ENCODE measurements at places on chromosomes 3 and 15.

GRCh38 chr3:11282250-11283138 is 10.3 kb downstream of the ATG7 start:
- DNase-seq = no peak

DNA sequence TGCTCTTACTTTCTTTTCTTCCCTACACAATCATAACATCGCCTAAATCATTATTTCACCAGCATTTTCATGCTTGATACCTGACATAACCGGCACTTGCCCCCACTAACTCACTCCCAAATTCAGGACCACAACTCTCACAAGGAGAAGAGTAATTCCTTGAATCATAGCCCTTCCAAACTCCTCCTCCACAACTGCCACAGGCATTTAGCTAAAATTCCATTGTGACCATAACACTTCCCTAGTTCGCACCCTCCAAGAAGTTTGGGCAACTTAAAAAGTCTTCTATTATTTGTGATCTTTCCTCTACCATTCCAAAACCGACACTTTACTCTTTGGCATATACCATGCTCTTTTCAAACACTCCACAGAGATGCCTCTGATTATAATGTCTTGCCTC is 59.4 kb upstream of the XRN1 start:
- no peak for DNase-seq

GRCh38 chr3:149628957-149629670 is 28.7 kb downstream of the WWTR1 start:
- no peak for DNase-seq

GRCh38 chr3:138681463-138682220 is 73.1 kb downstream of the FAIM start:
- DNase-seq = no peak

GRCh38 chr3:42670051-42670576 is 15.2 kb upstream of the KLHL40 start:
- DNase-seq = no peak

DNA sequence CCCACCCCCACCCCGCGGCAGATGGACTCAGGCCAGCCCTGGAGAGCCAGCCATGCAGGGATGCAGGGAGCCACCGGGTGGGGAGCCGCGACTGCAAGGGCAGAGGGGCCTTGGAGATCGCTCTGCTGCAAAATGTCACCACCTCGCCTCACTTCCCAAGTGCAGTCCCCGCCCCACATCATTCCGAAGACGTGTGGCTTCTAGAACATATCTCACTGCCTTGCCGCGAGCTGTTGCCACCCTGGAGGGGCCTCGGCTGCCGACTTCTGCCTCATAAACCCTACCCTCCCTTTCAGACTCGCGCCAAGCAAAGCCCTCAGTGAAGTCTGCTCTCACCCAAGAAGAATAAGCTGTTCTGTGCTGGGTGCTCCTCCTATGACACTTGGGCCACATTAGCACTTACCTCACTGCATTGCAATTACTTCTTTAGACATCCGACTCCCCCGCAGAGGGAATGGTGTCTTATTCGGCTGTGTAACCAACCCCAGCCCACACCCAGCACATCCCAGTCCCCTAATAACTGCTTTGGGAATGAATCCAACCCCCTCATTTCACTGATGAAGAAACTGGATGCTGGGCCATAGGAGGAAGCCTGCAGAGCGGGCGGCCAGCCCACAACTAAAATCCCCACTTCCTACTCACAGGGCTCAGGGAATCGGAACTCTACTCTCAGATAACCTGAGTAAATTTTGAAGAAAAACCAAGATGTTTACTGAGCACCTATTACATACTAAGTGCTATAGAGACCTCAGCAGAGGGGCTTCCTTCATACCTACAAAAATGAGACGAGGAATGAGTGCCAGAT is 8.6 kb downstream of the TLE3 start:
- no peak for DNase-seq

DNA sequence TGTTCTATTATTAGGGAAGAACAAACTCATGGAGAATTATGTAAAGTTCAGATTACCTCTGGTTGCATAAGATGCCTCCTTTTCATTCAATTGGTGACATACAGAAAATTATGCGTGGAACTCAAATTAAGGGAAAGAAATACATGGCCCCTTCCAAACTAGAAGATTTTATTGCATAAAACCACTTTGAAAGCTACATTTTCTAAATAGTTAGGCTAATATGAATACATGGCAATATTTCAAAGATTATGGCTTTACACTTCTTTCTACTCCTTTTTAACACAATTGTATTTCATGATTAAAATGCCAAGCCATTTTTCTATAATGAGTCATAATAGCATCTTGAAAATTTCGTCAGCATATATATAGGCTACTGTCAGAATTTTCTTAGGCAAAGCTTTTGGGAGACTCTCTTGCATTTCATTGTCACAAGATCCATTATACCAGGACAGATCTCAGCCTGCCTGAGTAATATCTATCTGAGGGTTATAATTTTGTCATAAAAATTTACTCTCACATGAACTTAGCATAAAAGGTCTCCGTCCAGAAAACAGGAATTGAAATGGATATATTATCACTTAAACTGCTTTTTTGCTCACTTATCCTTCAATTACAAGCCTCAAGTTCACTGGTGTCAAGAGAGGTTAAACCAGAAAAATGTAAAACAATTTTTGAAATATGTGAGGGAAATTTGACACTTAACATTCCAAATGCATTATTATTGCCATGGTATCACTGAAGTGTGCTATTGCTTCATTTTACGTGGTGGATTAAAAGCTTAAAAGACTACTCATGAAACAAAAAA is 37.1 kb downstream of the CPA3 start:
- no peak for DNase-seq

DNA sequence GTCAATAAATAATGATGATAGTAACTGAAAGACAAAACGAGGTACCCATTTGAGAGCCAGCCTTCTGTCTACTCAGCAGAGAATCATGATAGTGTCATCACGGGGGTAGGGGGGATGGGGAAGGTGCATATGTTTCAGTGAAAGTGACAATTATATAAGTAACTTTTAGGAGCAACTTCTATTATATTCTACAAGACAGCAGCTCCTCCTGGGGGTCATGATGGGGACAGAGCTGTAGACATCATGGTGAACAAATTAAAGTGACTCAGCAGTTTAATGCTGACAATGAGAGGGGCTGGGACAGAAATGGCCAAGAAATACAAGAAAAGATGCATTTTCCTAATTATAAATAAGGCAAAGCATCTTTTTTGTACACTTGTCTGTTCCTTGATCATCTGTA is 11.8 kb downstream of the CAPN3 start:
- DNase-seq = peak; percentile 58

DNA sequence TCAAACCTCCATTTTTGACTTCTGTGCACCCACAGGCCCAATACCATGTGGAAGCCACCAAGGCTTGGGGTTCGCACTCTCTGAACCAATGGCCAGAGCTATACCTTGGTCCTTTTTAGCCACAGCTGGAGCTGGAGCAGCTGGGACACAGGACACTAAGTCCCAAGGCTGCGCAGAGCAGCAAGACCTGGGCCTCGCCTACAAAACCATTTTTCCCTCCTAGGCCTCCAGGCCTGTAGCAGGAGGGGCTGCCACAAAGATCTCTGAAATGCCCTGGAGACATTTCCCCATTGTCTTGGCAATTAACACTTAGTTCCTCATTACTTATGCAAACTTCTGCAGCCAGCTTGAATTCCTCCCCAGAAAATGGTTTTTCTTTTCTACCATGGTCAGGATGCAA is 81.3 kb downstream of the ZMAT3 start:
- no peak for DNase-seq

- DNase-seq = no peak
Measured at GRCh38 chr3:125120379-125121122, 64.8 kb upstream of the HEG1 start.

- DNase-seq = no peak
Measured at GRCh38 chr15:33907326-33907725, 61.0 kb upstream of the CHRM5 start.

DNA sequence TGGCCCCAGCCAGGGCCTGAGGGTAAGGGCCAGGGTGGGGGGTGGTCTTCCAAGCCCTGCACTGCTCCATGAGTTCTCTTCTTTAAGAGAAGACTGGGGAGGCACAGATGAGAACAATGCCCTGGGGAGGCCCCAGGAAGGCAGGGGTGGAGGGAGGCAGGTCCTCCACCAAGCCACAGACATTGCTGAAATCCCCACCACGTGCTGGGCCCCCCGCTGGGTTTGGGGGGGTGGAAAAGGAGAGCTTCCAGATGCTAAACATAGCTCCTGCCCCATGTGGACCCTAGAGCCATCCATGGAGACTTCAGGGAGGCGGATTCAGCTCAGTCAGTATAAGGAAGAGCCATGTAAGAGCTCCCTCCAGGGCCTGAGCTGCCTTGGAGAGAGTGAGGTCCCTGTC is 157.8 kb upstream of the LINGO1 start:
- DNase-seq = no peak

DNA sequence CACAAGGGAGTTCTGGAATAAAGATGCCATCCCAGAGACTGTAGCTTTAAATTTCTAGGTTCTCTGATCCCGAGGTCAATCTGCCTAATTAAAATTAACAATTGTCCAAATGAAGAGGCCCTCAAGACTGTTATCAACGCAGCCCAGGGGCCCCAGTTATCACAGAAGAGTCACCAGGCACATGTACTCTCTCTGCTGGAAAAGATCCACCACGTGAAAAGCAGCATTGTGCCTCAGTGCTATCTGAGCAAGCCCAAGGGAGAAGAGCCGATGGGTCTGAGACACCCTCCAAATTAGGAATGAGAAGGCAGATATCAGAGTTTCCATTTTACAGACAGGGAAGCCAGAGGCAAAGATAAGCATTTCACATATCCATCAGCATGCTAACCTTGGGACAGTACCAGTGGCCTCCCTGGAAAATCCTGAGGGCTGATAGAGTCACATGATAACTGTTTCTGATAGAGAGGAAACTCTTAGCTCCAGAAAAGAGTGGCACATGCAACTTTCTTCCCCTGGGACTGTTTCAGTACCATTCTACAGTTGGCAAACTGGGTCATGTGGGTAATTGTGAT is 55.5 kb downstream of the ITGB5 start:
- DNase-seq = no peak

DNA sequence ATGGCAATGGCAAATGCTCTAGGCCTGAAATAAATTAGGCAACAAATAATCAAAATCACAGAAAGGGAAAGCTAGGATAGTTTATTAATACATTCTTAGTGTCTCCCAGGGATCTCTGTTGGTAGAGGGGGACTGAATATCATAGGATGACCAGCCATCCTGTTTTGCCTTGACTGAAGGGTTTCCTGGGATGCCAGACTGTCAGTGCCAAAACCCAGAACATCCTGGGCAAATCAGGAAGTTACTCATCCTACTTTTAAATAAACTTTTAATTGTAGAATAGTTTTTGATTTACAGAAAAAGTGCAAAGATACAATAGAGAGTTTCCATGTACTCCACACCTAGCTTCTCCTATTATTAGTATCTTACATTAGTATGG is 21.8 kb upstream of the SIAH2 start:
- DNase-seq = no peak

DNA sequence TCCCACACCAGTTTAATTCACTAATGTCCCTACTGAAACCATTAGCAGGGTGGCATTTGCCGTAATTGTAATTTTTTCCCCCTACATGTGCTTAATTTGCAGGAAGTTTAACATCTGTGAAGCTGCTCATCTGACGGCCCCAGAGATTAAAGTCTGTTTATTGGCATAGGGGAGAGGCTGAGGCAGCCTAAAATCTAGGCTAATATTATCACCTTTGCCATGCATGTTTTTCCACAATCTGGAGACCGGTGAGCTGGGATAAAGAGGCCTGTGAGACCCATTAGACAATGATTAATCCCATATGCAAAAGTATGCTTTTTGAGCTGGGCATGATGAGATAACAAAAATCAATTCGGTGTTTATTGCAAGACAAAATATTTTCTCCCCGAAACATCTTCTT is 561.2 kb upstream of the ALCAM start:
- DNase-seq = no peak

- DNase-seq = no peak
Measured at GRCh38 chr3:101976473-101976872, 127.2 kb downstream of the NFKBIZ start.

GRCh38 chr3:112042842-112043280 is 8.3 kb downstream of the TMPRSS7 start:
- peak; percentile 82 for DNase-seq

GRCh38 chr3:179147514-179147872 is 664 bp upstream of the PIK3CA start:
- no peak for DNase-seq

- DNase-seq = peak; percentile 60
Measured at GRCh38 chr15:101773496-101774100, 29.7 kb upstream of the OR4F6 start.

GRCh38 chr15:93209690-93210445 is 120.9 kb upstream of the RGMA start:
- no peak for DNase-seq

DNA sequence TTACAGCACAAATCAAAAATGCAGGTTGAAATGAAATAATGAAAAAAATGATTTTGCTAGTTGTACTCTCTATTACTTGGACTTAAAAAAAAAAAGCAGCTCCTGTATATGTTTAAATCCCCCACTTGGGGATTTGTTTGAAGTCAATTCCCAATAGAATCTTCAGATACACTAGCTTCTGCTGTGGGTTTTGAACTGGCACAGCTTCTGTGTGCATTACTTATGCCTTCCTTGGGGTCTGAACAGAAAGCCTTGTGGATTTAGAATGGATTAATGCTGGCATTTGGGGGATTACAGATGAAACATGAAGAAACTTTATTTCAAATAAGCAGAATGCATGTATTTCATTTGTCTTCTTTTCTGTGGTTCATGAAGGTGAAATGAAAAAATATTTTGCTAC is 513.2 kb upstream of the TBL1XR1 start:
- no peak for DNase-seq

DNA sequence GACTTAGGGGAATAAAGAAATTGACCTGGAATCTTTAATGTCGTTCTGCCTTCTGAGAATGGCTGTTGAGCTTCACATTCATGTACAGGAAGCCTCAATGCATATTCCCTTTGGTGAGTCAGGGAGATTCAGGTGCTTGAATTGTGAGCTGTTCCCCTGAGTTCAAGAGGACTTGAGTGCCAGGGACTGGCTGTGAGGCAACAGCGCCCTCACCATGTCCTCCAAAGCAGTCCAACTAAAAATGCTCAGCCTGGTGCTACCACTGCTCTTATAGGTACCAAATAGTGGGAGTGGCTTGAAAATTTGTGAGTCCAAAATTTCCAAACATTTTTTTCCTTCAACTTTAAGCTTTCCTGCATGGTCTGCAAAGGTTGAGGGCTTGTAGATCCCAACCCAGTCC is 54.1 kb downstream of the LEO1 start:
- DNase-seq = peak; percentile 79

GRCh38 chr3:106820726-106821362 is 556.4 kb upstream of the CCDC54 start:
- DNase-seq = no peak

Measured in HT-29 (cell line).